A549 treated with CORT108297 at 1 μM for 4 hours (cell line): ENCODE measurements at places on chromosomes 2 and 18. TPM values are rescaled to one million over a fixed set of nuclear protein-coding genes. Genes with fewer than 3 reads are reported as not detected.

Gene CTAGE1
- total RNA-seq = 0.05 TPM in 1 of 5 replicates, not detected in the others

Gene CFC1
- not detected in 5 replicates for total RNA-seq

Gene ZNF804A
- total RNA-seq = not detected in 5 replicates

Gene POTEJ
- total RNA-seq = not detected in 5 replicates

Gene LINC00305
- not detected in 5 replicates for total RNA-seq

Gene TMEM178A
- total RNA-seq = 0.13 to 0.17 TPM (median 0.16 TPM) in 5 replicates

Gene AGAP1
- total RNA-seq = 16.7 to 24.8 TPM (median 23.8 TPM) in 5 replicates

Gene LHCGR
- total RNA-seq = not detected in 5 replicates

Gene ZNF396
- 0.52 to 0.90 TPM (median 0.72 TPM) in 5 replicates for total RNA-seq

Gene ALPG
- 0.12 to 0.22 TPM (median 0.16 TPM) in 5 replicates for total RNA-seq

Gene SPP2
- total RNA-seq = not detected in 5 replicates

Gene CRYBA2
- not detected in 5 replicates for total RNA-seq

Gene CYB5A
- 118 to 134 TPM (median 124 TPM) in 5 replicates for total RNA-seq

Gene SCG2
- 0.88 to 1.2 TPM (median 1.1 TPM) in 5 replicates for total RNA-seq

Gene FAHD2A
- total RNA-seq = 25.7 to 31.6 TPM (median 29.9 TPM) in 5 replicates

Gene SLC23A3
- total RNA-seq = 0.47 to 1.0 TPM (median 0.72 TPM) in 5 replicates

Gene TMEM182
- 3.6 to 5.9 TPM (median 5.3 TPM) in 5 replicates for total RNA-seq

Gene EVX2
- not detected in 5 replicates for total RNA-seq
